ENCODE measurements at places on chromosomes 5 and 9.

DNA sequence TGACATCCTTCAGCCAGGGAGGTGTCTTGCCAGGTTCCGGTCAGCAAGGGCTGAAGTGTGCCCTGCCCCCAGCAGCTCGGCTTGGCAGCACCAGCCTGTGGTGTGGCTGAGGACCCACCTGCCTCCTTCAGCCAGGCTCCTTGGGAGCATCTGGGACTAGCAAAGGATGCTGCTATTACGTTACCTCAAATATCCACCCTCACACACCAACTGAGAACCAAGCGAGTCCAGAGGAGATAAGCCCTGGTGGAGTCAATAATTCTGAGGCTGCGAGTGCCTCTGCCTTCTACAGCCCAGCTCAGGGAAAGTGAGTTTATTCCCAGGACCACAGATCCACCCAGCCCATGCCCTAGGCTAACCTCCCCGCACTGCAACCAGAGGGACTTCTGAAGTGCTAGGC is 57.1 kb upstream of the FSTL4 start:
- no peak for DNase-seq

- peak; percentile 72 for DNase-seq
Measured at GRCh38 chr5:145237843-145238242, 597.3 kb downstream of the PRELID2 start.

DNA sequence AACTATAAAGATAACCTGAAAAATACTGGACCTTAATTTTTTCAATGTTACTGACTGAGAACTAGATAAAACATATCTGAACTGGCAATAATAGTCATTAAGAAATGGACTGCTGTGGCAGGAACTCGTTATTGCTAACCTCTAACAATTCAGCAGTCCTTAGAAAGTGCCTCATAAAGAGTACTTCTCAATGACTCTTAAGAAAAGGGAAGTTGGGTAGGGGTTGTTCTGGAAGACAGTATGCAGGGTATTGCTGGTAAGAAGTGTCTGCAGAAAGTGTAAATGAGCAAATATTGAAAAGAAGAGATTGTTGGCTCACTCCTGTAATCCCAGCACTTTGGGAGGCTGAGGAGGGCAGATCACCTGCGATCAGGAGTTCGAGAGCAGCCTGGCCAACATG is 27.9 kb downstream of the FOXD1 start:
- DNase-seq, result no peak

GRCh38 chr9:515665-516064 is 301.0 kb downstream of the DOCK8 start:
- no peak for DNase-seq

- DNase-seq, result no peak
Measured at GRCh38 chr5:80936881-80937280, 23.3 kb upstream of the RASGRF2 start.
